NCI-H524 (cell line): ENCODE measurements at places on chromosomes 5 and 9.
A peak's percentile ranks its signal among the peaks of the same experiment; 100 is the strongest.

GRCh38 chr9:38443597-38443996, 19.3 kb upstream of the IGFBPL1 start:
- no peak for DNase-seq

GRCh38 chr5:131274326-131275063, 10.6 kb downstream of the CDC42SE2 start:
- DNase-seq: no peak

DNA sequence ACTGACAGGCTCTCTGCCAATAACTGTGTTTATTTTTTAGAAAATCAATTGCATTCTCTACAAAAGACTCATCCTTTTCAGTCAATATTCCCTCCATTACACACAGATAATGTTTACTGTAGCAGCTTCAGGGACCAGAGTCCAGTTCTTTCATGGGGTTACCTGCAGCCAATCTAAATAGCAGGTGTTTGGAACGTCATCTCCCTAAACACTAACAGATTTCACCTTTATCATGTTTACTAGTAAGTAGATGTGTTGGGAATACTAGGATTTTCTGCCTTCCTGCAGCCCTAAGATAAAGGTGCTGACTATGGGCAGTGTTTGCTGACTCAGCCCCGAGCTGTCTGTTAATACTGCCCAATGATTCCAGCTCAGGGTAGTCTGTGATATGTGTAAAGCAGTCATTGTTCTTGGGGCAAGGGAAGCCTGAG, 447.0 kb downstream of the KIF4B start:
- no peak for DNase-seq

DNA sequence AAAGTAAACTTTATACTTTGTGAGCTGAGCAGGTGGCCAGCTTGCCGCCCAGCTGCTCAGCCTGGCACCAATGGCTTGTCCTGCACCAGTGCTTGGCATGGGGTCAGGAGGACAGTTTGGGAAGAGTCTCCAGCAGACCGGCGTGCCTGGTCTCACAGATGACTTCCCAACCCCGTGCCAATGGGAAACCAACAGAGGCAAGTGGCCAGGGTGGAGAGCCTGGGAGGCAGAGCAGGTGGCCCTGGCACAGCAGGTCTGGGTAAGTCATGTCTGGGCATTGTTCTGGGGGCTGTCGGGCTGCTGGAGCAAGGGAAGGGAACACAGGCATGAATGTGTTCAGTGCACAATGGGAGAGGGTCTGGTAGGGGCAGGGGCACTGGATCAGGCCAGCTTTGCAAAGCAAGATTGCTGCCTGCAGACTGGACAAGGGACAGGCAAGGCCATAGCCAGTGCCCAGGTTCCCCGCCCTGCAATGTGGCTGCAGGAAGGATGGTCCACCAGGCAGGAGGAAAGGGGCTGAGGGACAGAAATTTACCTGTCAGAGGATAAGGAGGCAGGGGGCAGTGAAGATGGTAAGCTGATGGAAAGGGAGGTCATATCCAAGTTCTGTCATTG, 76.2 kb upstream of the ALDH1B1 start:
- DNase-seq: no peak

GRCh38 chr9:90613502-90613901, 29.1 kb downstream of the DIRAS2 start:
- no peak for DNase-seq

DNA sequence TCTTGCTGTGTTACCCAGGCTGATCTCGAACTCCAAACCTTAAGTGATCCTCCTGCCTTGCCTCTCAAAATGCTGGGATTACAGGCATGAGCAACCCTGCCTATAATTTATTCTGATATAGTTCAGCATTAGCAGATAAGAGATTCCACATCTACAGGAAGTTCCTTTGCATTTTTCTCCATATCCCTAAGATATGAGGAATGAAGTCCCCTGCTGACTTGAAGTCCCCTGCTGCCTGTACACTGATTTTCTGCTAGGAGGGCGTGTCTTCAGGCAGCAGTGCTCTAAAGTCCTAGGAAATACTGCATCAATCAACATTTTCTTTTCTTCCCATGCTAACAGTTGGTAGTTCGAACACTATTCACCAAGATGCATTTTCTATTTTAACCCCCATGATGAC, 105.8 kb downstream of the ARHGAP26 start:
- DNase-seq: no peak

GRCh38 chr5:6712142-6712576, 1.1 kb upstream of the TENT4A start:
- DNase-seq: peak; percentile 40

DNA sequence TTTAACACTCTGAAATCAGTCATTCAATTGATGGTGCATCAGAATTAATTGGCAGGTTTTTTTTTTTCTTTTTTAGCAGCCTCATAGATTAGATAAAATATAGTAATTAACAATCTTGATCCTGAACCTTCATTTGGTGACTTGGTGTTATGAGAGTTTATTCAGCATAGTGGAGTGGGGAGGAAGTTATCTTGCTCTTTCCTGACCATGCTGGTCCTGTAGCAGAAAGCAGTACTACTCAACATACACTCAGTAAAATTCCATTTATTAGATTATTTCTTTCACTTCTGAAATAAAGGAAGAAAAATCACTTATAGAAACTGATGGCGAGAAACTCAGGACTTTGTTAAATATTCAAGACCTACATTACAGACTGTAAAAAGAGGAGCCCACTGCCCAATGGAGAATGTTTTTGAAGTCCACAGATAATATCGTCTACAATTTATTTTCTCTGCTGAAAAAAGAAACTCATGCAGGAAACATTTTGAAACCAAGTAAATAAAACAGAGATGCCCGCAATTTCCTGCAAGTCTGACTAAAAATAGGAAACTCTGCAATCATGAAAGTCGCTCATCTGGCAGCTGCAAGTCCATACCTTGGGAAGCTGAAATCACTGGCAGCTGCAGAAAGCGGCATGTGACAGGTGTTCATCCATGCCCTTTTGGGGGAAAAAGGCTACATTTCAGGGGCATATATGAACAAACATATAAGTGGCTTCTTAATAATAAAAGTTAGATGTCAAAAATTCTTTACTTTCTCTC, 233.2 kb upstream of the RFX3 start:
- DNase-seq: no peak

- no peak for DNase-seq
Observed at GRCh38 chr5:178431063-178431781, 159.0 kb downstream of the COL23A1 start.

DNA sequence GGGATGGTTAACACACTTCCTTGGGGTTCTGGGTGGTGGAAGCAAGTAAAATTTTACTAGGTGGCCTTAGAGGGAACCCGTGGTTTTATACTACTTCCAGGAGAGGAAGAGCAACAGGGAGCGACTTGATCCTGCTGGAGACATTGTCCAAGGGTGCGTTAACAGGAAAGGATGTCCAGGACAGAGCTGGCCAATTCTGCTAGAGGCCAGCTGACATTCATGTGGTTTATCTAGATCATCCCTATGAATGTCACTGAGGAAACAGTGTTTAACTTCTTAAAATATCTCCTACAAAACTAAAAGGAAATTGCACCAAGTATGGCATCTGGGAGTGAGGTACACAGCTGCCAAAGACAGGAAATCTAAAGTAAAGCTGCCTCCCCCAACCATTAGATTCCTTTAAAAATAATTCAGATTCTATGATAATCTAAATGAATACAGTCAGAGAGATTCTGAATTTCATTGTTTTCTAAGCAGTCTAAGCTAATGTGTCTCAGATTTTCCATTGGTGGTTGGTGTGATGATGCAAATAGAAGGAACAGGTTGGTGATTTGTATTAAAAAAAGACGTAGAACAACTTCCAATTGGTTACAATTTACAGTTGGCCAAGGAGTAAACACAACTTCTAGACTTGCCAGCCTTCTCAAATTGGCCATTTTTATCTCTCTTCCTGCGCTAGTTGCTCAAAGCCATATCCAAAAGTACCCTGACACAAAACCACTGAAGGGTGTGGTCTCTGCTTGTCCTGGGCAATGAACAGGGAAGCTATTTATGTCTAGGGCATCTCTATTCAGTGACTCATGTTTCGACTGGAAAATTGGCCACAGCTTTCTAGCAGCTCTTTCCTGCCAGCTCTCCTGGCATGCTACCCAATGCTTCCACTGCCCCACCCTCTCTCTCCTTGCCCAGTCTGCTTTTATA, 574.7 kb upstream of the MEF2C start:
- no peak for DNase-seq

DNA sequence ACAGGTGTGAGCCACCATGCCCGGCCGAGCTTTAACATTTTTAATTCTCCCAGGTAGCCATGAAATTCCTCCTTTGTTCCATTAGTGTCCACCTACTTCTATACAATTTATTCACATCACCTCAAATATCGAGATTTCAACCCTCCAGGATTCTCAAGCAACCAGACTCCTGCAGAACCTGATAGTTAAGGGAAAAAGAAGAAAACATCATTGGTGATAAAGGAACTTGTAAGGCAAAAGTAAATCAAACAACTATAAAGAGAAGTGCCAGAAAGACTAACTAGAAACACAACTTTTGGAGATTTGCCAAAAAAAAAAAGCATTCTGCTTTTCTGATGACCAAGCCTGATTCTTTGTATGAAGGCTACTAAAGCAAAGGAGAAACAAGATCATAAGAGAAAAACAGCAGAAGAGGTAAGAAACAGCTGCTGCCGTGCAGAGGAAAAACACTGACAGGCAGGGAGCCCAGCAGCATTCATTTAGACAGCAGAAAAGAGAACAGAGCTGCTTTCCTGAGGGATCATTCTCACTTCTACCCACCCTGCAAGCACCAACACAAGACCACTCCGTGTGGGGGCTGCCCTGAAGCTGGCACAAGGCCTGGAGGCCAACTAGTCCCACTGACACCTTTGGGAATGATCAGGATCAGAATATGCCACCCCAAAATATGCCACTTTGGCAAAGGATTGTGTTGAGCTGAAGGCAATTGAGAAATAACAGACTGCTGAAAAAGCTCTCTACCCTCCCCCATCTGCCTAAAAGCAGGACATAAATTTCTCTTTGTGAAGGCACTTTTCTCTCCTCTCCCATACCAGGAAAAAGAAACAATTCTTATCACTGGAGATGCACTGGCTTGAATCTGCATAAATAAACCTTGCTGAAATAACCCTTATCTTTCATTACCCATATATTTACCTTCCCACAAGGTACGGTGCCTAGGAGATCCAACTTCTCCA, 75.1 kb downstream of the ALDH7A1 start:
- no peak for DNase-seq
